ENCODE measurements at places on chromosomes 4 and X.

GRCh38 chr4:27787195-27787594 lies 926.6 kb downstream of the STIM2 start:
- DNase-seq: no peak

- no peak for DNase-seq
Observed at GRCh38 chr4:10589799-10590198, 94.8 kb downstream of the CLNK start.

- peak; percentile 37 for DNase-seq
Observed at GRCh38 chr4:111631215-111631999, 513.8 kb upstream of the FAM241A start.

- DNase-seq: no peak
Observed at GRCh38 chrX:1536712-1537030, 314 bp downstream of the P2RY8 start.

DNA sequence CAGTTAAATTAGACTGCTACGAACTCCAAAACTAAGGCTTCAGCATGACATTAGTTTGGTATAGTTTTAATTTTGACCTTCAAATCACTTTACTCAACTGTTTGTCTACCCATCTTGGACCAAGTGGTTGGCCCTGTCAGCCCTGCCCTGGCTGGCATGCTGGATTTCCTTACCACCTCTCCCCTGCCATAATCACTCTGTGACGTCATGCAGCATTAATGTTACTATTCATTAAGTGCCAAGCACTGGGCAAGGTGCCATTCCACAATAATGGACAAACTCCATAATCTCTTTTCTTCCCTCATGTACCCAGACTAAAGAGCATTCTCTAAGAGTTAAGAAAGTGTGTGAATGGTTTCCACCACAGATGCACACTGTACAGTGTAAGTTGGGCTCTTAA lies 277.0 kb upstream of the INTU start:
- DNase-seq: no peak
